CD4-positive, alpha-beta T cell treated with Interleukin-1 beta for 1 hour (primary cell): ENCODE measurements at places on chromosomes 2 and 18.

GRCh38 chr2:85291425-85292023 is 36.3 kb downstream of the TGOLN2 start:
- no peak for DNase-seq

GRCh38 chr18:75464356-75464755 is 36.9 kb upstream of the SMIM21 start:
- DNase-seq: no peak

GRCh38 chr2:218963601-218964000 is 4.1 kb downstream of the CDK5R2 start:
- DNase-seq: no peak

- no peak for DNase-seq
Measured at GRCh38 chr2:218437969-218438368, 19.0 kb downstream of the VIL1 start.

DNA sequence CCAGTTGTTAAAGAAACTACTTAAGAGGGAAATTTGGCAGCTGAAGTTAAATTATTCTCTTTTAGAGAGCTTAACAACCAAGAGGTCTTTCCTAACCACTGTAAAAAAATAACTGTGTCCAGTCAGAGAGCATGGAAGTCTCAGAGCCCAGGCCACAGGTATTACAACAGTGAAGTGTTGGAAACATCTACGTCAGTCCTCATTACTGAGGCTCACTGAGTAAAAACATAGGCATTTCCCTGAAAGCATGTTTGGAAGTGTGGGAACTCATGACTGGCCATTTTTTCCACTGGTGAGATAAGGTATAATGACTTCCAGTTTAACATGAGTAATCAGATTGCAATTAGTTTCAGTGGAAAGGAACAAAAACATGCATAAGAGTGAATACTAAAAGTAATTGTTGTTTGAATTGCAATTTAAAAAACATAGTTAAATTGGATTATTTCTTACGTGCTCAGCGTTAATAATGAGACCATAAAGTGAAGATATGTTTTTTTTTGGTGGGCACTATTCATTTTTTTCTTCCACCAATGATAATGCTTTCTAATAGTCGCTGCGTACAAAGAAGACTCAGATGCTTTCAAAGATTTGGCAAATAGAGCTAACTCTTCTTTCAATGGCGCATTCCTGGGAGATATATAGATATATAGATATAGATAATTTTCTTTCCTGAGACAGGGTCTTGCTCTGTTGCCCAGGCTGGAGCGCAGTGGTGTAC is 60.8 kb downstream of the EFEMP1 start:
- no peak for DNase-seq

GRCh38 chr2:231123362-231123898 is 1.4 kb downstream of the HTR2B start:
- no peak for DNase-seq

GRCh38 chr18:63186520-63187222 is 132.9 kb downstream of the BCL2 start:
- no peak for DNase-seq

DNA sequence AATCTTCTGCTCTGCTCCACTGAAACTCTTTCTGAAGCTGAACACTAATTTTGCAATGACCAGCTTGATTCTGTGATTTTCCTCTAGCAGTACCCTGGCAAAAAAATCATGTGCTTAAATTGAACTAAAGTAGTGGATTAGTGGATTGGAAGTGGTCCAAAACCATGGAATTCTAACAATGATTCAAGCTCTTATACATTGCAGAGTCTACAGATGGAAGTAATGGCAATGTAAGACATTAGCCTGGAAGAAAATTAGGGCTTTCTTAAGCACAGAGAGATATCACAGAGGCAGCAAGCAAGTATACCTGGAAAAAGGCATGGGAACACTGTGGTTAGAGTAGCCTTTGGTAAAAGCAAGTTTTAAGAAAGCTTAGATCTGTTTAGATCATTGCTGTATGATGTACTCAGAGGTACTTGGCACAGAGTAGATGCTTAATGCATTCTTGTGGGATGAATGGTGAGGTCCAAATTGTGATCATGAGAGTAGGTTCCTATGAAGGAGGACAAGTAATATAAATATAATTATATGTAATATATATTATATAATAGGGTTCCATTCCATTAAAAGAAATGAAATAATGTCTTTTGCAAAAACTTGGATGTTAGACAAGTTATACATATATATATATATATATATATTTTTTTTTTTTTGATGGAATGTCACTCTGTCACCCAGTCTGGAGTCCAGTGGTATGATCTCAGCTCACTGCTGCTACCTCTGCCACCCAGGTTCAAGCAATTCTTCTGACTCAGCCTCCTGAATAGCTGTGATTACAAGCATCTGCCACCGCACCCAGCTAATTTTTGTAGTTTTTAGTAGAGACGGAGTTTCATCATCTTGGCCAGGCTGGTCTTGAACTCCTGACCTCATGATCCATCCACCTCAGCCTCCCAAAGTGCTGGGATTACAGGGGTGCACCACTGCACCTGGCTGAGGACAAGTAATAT is 172.2 kb upstream of the SCN7A start:
- no peak for DNase-seq

- peak; percentile 28 for DNase-seq
Measured at GRCh38 chr2:48287976-48288375, 242.0 kb upstream of the STON1 start.

- DNase-seq: no peak
Measured at GRCh38 chr2:134144651-134145050, 109.2 kb upstream of the MGAT5 start.

DNA sequence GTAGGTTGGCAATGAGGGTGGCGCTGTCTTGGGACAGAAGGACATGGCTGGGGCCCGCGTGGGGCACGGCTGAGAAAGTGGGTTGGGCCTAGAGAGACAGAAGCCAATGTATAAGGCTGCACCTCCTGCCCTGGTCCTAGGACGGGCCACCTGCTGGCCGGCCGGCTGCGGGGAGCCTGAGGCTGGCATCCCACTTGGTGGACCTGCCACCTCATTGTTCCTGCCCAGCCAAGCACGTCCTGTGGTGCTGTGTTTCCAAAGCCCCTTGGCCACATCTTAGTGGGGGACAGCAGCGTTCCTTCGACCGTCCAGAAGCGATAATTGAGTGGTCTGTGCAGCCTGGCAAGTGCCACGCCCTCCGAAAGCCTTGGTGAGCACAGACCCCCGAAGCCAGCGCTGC is 223.9 kb downstream of the LDLRAD4 start:
- DNase-seq: no peak

GRCh38 chr18:13051159-13051558 is 60.0 kb downstream of the CEP192 start:
- no peak for DNase-seq

- DNase-seq: no peak
Measured at GRCh38 chr2:5657231-5657630, 35.0 kb upstream of the SOX11 start.

DNA sequence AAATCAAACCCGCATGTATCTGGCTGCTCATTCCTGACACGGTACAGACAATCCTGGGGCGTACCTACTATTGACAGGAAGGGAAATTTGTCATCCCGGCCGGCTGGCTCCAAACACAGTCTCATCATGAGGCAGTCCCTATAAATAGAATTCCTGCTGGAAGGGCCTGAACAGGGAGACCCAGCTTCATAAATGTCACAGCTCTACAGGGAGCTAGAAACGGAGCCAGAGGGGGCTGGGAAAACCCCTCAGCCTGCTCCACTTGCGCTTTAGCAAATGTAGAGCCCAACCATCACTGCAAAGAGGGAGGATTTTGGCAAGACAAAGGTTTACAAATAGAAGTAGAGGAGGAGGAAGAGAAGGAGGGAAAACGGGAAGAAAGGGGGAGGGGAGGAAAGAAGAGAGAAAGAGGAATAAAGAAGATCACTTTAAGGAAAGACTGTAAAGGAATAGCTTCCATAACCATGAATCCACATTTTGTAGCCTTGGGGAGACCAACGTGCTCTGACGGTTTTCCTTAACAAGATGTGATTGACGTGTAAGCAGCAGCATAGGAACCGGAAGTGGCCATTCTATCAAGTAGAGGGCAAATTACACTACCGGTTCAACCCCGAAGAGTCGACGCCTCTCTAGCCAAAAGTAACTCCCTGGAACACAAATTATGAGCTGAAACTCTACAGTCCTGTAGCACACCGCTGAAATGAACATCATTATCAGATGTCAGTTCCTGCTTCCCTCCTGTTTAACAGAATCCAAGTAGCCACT is 56.8 kb upstream of the TTN start:
- no peak for DNase-seq

DNA sequence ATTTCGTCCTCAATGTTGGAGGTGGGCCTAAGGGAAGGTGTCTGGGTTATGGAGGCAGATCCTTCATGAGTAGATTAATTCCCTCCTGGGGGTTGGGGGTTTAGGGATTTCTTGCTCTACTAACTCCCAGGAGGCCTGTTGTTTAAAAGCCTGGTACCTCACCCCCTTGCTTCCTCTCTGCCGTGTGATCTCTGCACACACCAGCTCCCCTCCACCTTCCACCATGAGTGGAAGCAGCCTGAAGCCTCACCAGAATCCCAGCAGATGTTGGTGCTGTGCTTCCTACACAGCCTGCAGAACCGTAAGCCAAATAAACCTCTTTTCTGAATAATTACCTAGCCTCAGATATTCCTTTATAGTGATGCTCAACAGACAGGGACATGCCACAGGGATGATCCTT is 141.5 kb downstream of the ZNF516 start:
- no peak for DNase-seq

DNA sequence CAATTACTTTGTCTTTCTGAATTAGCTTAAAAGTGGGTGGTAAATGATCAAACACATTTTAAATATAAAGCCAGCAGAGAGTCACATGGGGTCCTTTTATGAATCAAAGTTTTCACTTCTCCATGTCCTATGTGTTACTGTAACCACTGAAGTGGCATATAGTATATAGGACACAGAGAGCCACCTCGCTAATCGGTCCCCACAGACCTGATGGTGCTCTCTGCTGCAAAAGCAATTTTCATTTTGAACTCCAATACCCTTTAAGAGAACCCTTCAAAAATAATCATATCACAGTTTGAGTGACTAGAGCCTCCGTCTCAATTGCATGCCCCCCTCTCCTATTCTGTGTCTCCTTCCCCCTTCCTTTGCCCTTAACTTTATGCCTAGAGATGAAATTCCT is 272.8 kb downstream of the ERBB4 start:
- DNase-seq: no peak

DNA sequence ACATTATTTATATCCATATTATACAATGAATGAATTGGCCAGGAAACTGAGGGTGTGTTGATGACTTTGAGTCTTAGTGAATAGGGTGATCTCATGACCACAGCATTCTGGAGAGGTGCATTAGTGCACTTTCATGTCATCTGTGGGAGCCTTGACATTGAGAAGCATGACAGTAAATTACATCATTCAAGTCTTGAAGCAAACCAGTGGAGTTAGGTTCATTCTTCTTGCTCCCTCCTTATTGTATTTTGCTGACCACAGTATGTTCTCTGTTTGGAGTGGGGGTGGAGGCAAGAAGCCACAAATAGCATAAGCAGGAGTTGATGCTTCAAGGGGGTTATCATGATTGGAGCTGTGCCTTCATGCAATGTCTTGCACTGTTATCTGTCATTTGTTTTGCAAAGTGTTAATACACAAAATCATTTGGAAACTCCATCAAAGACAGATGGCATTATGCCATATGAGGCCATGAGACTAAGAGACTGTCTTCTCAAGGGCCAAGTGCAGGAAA is 680.2 kb downstream of the NYAP2 start:
- no peak for DNase-seq

DNA sequence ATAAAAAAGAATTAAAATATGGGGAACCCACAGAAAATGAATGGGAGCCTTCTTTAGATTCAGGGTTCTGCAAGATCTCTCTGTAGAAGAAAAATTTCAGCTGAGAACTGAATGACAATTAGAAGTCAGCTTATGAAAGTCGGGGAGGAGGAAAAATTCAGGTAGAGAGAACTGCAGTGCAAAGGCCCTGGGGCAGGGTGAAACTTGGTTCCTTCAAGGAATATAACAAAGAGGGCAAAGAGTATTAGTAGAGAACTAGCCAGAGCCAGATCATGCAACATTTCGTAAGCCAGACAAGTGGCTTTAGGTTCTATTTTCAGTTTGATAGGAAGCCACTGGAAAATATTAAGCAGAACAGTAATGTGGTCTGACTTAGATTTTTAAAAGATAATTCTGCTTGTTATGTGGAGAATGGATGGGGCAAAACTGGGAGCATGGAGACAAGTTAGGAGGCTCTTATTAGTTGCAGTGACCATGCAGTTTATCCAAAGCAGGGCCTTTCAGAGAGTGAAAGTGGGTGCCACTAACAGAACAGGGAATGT is 27.9 kb downstream of the RAB27B start:
- no peak for DNase-seq

DNA sequence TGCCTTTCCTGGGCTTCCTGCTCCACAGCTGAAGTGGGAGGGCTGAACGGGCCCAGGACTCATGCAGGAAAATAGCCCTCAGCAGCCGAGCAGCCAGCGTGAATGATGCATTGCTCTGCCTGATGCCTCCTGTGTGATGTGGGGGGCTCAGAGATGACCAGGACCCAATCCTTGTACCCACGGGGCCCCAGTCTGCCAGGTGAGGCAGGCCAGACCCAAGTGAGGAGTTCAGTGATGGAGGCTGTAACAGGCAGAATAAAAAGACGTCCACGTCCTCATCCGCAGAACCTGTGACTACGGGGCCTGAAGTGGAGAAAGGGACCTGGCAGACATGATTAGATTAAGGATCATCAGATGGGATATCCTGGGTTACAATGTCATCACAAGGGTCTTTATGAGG is 194.9 kb upstream of the HDAC4 start:
- DNase-seq: no peak

GRCh38 chr2:102005989-102006885 is 14.5 kb downstream of the IL1R2 start:
- DNase-seq: peak; percentile 37

DNA sequence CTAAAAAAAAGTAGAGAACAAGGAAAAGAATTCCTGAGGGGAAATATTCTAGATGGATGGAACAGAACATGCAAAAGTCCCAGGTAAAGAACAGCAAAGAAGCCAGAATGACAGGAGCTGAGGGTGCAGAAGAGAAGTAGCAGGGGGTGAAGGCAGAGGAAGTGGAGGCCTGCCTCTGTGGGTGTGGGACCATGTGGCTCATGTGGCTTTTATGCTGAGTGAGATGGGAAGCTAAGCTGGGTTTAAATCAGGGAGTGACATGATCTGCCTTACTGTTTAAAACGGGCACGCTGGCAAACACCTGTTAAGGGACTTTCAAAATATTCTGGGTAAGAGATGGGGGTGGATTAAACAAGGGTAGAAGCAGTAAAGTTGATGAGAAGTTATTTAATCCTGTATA is 40.0 kb downstream of the GKN2 start:
- peak; percentile 56 for DNase-seq

DNA sequence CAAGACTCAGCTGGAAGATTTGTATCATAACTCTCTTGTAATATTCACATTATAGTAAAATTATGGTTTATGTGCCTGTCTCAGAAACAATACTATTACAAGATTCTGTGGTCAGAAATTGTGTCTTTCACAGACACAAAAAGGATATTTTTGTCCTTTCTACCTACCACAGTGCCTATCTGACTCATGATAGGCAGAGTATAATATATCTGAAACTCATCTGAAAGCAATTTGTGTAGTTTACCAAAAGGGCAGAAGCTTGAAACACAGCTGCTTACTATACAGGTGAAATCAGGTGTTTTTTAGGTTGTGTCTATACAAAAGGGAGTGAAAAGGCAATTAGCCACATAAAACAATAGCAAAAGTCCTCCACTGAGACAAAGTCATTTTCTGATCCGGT is 10.9 kb downstream of the TMEM200C start:
- DNase-seq: no peak

- DNase-seq: no peak
Measured at GRCh38 chr18:62769216-62769615, 53.9 kb downstream of the PHLPP1 start.

GRCh38 chr18:57950542-57950941 is 93.5 kb upstream of the NEDD4L start:
- no peak for DNase-seq
